ENCODE measurements at places on chromosomes 6 and 20.

- no peak for DNase-seq
Observed at GRCh38 chr20:43985121-43985520, 70.5 kb downstream of the TOX2 start.

- peak; percentile 40 for DNase-seq
Observed at GRCh38 chr6:149403534-149403933, 3.5 kb downstream of the SUMO4 start.

DNA sequence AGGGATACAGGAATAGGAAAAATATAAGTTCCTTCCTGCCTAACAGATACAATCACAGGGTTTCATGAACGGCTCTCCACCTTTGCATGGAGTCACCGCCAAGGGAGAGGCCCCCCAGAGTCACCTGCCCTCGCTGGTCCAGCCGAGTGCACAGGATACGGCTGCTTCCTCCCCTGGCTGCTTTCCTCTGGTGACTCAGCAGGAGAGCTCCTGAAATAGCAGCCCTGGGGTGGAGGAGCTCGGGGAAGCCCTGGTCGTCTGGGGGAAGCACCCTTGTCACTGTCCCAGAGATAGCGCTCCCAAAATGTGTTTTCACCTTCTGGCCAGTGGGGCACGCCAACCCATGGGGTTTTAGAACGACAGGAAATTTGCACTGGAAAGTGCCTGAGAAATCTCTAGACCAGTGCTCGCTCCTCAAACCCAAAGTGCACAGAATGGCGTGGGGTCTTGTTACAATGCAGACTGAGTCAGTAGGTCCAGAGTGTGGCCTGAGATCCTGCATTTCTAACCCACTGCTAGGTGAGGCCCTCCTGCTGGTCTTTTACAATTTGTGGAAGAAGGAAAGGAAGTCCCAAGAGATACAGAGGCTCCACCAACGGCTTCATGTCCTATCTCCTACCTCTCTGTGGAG is 35.9 kb upstream of the FAM50B start:
- DNase-seq = no peak

- DNase-seq = no peak
Observed at GRCh38 chr6:139119552-139119951, 15.3 kb upstream of the HECA start.

DNA sequence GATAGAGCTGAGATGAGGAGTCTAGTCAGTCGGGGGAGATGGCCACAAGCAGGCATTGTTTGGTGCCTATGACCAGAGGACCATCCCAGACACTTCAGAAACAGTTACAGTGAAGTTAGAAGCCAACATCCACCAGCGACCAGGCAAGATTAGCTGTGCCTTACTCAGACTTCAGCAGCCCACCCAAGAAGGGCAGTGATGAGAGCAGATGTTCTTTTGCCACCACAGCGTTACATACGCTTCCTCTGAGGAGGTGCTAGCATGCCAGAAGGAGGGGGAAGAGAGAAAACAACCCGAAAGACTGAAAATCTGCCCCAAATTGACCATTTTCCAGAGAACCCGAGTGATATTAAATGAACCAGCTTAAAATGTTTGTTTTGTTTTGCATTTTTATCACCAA is 186.8 kb downstream of the PRL start:
- DNase-seq = no peak

DNA sequence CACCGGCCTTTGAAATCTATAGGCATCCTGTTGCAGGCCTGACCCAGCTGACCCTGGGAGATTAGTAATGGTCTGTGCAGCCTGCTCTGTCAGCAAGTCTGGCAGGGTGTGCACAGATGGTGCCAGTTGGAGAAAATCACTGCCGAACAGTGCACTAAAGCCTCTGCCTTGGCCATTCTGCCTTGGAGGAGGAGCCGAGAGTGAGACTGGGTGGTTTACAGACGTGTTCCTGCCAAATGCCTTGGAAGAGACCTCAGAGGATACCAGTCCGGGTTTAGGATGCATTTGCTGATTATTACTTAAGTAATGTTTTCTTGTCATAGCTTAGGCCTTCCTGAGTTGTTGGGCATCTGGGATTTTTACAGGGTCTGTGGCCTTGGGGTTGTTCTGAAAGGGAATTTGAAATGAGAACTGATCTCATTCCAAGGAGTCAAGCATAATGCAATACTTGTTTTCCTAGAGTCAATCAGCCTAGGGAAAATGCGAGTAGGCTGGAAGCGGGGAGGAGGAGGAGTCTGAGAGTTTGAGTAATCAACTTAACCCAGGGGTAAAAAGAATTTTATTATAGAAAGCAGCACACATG is 292.1 kb downstream of the SOX4 start:
- peak; percentile 50 for DNase-seq

DNA sequence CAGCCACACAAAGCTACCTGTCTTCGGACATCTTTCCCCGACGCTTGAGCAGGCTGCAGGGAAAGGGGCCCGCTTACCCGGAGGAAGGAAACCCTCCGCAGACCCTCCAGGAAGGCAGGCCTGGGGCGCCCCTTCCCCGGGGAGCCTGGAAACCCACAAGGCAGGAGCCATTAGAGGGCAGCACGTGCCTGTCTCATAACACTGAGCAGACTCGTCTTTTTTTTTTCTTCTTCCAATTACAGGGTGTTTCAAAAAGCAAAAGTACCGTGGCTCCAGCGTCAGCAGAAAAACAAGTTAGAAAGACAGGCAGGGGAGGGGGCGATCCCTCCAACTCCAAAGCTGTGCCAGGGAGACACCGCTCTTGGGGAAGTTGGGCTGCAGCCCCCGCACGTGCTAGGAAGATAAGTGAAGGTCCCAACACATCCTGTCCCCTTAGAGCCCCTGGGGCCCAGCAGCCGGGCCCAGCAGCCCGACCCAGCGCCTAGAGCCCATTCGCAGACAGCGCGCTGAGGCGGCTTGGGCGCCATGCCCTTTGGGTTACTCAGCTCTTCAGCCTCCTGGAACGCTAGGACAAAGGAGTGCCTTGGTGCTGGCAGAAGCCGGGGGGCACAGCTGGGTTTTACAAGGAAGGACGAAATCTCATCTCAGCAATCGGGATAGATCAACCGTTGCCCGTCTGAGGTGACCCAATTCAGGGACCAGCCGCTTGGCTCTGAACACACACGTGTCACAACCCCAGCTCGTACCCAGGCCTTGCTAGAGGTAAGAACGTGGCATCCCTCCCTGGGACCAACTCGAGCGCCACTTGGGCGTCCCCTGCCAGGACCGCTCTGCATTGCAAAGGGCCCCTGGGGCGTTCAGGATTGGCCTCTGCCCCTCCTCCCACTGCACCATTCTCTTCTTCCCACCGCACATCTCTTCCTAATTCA is 136.3 kb downstream of the LY86 start:
- DNase-seq = no peak

DNA sequence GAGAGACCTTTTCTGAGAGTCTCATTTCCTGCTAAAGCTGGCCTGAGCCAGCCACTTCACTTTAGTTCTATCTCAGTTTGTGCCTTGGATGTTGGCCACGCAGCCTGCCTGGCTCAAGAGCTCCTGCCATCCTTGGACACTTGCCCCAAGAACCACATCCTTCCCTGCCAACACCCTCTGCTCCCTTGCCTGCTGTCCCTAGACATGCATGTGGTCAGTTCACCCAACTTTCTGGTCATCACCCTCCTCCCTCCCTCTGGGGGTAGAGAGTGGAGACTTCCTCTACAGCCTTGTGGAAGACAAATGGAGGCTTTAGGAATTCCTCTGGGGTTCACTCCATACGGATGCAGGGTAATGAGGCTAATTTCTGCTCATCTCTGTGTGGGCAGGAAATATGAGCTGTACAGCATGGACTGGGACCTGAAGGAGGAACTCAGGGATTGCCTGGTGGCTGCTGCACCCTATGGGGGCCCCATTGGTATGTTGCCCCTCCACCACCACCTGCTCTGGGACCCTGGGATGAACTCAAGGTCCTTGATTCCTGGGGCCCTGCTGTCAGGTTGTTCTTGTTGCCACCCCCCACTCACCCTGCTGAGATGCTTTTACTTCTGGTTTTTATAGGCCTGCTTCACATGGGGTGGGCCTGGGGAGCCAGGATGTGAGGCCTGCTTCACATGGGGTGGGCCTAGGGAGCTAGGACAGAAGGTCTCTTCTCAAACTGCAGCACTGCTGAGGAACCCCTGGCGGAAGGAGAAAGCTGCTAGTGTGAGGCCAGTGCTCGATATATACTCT is 13.8 kb upstream of the PTPRA start:
- no peak for DNase-seq

DNA sequence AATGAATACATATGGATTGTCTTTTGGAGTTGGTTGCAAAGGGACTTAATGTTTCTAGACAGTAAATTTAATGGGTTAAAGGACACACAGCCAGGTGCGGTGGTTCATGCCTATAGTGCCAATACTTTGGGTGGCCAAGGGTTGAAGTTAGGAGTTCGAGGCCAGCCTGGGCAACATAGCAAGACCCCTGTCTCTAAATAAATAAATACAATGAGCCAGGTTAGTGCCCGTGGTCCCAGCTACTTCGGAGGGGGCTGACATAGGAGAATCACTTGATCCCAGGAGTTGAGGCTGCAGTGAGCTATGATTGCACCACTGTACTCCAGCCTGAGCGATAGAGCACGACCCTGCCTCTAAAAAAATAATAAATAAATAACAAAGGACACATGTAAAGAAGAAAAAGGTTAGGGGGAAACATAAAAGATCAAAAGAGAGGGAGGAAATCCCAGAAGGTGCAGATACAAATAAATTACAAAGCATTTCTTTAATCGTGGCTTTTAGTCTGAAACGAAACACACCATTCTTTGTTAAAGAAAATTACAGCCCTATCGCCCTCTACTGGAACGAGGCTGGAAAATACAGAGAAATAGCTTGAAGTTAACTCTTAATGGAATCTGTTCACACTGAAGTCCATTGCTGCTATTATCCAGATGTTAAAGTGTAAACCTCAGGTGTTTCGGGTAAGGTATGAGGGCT is 42.6 kb upstream of the SCML4 start:
- no peak for DNase-seq

GRCh38 chr6:40334496-40335270 is 252.5 kb downstream of the LRFN2 start:
- no peak for DNase-seq

- DNase-seq = peak; percentile 80
Observed at GRCh38 chr20:4014031-4014474, 1.3 kb downstream of the RNF24 start.

- DNase-seq = no peak
Observed at GRCh38 chr6:149867876-149868640, 3.9 kb upstream of the LRP11 start.

GRCh38 chr6:141077355-141078333 is 1055.1 kb upstream of the GJE1 start:
- DNase-seq = no peak

GRCh38 chr6:126337323-126337722 is 2.6 kb upstream of the CENPW start:
- peak; percentile 20 for DNase-seq

GRCh38 chr6:47043286-47043685 is 1.2 kb upstream of the ADGRF1 start:
- DNase-seq = no peak

DNA sequence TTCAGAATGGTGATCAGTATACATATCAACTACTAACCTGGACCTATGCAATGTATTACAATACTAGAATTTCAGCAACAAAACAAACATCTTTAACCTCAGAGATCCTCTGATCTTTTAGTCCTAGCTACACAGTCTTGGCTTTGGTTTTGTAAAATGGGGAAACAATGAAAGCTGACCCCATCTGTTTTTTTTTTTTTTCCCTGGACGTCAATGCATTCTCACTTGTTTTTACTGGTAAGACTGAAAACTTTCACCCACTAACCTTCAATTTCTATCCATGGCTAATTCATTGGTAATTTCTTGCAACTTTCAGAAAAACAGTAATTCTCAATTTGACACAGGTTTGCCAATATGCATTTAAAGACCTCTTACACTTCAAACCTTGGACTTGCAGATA is 3.0 kb downstream of the KIF13A start:
- no peak for DNase-seq

DNA sequence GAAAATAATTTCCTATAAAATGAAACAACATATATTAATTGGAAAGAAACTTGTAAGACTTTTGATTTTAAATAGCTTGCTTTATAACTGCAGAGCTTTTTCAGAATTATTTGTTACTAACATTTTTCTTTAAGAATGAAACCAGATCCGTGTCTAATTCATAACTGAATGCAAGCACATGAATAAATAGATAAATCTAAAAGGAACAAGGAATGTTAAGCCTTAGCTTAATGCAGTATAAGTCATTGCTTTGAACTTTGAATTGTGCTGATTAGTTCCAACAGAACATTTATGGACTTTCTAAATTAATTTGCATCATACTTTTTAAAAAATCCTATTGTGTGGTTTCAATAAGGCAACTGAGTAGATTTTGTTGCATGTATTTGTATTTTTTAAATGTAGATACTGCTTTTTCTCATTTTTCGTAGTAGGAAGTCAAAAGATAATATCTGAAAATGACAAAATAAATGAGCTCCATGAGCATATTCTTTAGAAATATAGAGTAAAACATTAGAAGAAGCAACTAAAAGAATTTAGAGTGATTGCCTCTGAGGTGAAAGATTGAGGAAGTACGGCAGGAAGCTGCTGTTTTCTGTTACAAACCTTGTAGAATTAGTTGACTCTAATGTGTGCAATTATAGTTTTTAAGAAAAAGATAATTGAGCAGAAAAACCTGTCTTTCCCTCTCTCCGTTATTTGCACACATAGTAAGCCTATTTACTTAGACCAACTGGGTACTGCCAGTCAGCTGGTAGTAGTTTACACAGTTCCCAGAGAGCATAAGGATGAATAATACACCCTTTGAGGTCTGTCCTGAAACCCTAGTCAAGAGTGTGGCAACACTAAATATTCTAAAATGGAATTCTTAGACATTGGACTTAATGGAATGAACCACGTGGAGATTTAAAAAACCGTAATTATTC is 32.6 kb upstream of the SLC35D3 start:
- DNase-seq = no peak

GRCh38 chr20:51424270-51425117 is 118.0 kb downstream of the NFATC2 start:
- DNase-seq = no peak

GRCh38 chr6:6193221-6193745 is 127.2 kb downstream of the F13A1 start:
- DNase-seq = no peak

DNA sequence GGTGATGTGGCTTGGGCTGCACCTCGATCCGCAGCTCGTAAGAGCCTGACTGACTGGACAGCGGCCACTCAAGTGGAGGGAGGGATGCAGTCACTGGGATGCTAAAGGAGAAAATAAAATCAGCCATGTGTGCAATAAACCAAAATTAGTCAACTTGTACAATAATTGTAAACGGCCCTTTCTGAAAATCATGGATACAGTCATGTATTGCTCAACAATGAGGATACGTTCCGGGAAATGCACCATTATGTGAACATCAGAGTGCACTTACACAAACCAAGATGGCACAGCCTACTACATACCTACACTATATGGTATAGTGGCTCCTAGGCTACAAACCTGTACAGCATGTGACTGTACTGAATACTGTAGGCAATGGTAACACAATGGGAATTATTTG is 25.7 kb downstream of the NFATC2 start:
- no peak for DNase-seq

DNA sequence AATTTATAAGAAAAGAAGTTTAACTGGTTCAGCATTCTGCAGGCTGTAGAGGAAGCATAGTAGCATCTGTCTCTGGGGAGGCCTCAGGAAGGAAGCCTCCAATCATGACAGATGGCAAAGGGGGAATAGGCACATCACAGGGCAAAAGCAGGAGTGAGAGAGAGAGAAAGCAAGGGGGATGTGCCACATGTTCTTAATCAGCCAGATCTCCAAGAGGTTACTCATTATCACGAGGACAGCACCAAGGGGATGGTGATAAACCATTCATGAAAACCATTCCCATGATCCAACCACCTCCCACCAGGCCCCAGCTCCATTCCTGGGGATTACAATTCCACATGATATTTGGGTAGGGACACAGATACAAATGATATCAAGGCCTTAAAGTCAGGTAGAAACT is 217.5 kb upstream of the TCF21 start:
- no peak for DNase-seq
